ENCODE measurements at places on chromosomes 3 and 15.

DNA sequence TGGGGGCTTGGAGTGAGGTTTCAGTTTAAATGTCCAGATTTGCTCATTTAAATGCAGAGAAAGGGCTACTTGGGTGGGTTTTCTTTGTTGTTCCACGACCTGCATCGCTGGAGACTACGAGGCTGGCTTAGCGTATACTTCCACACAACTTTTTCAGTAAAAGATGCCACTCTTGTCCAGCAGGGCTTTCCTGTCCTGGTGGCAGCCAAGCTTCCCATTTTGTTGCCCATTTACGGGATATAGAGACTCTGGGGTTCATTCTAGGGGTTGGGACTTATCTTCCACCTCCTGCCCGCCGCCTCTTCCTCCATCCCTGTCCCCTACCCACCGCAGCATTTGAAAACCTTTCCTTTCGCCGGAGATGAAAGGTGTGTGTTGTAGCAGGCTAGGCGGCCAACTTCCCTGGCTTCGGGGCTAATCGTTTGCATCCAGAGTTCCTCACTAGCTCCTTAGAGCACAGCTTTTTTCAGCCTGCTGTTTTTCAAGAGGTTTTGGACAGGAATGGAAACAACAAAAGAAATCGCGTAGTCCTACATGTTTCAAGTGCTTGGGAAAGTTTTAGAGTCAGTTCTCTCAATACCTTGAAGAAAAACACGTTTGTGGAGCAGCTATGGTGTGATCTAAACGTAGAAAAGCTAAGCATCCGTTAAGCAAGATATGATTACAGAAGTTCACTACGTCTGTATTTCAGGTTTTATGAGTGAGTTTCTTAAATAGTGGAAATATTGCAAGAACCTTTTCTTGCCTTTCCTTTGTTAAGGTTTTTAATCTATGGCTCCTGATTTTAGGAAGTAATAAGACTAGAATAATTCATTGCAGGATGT is 843 bp downstream of the CHRNA5 start:
- no peak for DNase-seq

DNA sequence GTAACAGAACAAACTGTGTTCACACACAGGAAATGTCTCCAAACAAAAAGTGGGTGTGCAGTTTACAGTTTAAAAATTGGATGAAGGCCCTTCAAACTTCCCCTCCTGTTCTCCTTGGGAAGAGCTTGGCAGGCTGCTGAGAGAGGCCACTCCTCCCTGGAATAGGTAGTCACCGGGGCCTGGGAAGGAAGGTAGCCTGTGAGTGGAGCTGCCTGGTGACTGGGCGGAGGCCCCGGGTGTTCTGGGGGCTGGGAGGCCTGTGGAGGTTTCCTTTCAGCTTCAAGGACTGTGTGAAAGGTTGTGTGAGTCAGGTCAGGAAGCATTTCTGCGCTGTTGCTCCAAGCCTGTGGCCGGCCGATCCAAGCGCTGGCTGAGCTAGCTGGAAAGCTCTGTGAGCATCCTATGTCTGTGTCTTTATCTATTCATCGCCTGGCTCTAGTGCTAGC is 14.1 kb downstream of the SLCO3A1 start:
- DNase-seq, result no peak

- no peak for DNase-seq
Observed at GRCh38 chr3:189149203-189149602, 22.6 kb upstream of the TPRG1 start.

- no peak for DNase-seq
Observed at GRCh38 chr15:44722011-44722410, 10.7 kb downstream of the B2M start.

GRCh38 chr3:105965384-105965783 is 96.6 kb upstream of the CBLB start:
- no peak for DNase-seq

DNA sequence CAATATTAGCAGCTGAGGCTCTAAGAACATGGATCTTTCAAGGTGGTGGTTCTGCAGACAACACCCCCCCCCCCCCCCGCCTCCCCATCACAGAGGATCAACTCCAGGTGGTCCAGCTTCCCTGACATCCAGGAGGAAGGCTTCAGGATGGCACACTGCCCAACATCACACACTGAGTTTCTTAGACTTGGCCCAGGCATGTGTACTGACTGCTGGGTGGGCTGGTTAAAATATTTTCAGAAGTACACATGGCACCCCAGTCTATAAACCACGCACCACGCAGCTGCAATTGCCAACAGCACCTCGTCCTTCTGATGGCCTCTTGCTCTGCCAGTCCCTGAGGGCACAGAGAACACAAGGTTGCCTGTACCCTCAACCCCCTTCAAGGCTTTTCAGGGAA is 22.1 kb downstream of the SRPRB start:
- DNase-seq, result no peak

GRCh38 chr3:110903771-110904519 is 167.7 kb upstream of the NECTIN3 start:
- no peak for DNase-seq

DNA sequence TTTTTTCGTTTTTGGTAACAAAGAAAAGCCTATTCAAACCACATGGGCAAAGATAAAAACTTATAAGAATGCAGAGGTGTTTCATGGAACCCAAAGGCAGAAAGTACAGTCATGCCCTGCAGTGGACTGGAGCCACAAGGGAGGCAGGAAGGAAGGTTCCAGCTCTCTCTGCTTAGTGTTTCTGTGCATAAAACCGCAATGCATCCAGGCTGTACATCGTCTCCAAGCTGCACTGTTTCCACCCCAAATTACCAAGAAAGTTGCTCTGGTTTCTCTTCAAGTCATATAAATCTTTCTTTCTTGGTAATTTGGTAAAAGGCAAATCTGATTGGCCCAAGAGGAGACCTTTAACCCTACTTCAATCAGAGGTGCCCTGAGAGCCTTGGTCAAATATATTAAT is 15.8 kb downstream of the TRAT1 start:
- no peak for DNase-seq

DNA sequence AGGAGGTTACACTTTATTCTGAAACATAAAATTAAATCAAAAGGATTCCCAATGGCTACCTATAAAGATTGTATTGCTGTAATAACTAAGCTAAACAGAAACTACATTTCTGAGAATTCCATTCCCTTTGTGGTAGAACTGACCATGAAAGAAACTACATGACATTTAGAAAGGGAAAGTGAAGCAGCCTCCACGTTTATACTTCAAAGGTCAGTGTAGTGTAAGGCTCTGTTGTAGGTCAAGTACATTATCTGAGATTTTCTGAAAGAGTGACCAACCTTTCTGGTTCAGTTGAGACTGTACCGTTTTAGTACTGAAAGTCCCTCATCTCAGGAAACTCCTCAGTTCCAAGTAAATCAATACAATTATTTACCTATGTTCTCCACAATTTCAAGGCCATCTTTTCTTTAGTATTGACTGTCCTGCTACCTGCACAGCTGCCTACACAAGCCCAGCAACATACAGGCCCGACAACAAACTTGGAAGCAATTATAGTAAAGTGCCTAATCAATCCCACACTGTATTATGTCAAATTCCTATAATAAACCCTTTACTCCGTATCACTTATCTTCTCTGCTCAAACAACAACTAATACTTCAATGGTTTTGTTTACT is 343.0 kb downstream of the PLOD2 start:
- no peak for DNase-seq

DNA sequence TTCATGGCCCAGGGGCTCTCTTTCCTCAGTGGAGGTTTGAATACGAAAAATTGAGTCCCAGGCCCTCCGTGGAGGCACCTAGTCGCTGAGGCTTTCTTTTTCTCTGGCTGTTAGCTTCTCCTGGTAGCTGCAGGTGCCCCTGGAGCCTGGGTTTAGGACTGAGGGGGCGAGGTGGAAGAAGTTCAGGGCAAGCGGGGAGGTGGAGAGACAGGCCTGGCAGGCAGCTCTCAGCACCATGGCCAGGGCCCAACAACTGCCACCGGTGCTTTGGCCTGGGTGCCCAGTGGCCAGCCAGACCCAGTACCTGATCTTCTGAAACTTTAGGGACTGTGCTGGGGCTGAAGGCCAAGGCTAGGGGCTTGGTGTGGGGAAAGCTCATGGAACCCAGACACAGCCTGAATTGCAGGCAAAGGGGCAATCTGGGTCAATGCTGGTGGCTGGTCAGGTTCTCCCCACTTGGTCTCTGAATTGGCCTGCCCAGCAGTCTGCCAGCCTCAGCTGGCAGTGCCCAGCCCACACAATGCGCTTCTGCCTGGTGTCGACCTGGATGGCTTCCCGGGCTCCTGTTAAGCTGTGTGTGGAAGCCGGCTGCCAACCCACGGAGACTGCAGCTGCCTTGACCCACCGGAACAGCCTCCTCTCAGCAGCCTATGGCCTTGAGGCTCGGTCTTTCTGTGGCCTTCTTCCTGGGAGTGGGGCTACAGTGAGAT is 30.3 kb upstream of the POLG start:
- DNase-seq, result no peak

DNA sequence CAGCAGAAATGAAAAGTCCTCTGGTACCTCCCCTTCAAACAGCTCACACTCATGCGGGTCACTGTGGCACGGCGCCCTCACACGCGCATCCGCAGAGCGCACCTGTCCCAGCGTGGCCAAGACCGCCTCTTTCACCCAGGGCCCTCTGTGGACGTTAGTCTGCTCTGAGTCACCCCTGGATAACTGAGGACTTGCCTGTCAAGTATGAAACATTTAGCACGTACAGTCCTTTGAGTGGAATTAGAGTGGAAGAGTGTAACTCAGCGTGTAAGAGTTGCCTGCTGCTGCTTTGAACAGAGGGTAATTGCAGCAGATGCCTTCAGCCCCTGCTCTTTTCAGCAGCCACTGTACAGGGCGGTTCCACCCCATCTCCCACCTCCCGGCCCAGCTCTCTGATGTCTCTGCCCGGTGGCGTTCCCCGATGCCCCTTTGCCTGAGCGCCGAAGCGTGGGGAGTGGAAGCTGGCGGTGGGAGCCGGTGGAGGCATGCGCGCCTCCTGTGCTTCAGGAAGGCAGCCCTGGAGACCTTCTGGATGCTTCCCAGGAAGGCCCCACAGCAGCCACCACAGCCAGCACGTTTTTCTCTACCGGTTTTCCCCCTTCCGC is 23.0 kb downstream of the CPN2 start:
- no peak for DNase-seq

- DNase-seq, result no peak
Observed at GRCh38 chr3:100780071-100780622, 70.9 kb downstream of the TFG start.

DNA sequence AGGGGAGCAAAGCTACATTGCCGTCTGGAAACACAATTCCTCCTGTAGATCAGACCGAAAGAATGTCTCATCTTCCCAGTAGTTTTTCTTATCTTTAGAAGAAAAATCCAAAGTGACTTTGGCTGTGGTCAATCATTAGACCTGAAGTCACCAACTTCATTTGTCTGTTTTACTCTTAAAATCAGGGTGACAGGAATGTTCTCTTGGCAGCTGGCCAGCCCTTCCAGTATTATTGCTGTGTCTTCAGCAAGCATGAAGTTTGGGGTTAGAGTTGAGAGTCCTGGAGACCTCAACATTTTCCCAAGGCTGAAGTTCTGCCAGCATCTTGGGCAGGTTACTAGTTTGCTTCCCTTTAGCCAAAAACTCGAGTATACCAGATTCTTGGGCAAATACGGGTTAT is 32.5 kb downstream of the RSL24D1 start:
- no peak for DNase-seq

GRCh38 chr3:73484656-73485248 is 140.0 kb downstream of the PDZRN3 start:
- DNase-seq, result no peak

GRCh38 chr3:105214590-105214989 is 152.1 kb upstream of the ALCAM start:
- no peak for DNase-seq

DNA sequence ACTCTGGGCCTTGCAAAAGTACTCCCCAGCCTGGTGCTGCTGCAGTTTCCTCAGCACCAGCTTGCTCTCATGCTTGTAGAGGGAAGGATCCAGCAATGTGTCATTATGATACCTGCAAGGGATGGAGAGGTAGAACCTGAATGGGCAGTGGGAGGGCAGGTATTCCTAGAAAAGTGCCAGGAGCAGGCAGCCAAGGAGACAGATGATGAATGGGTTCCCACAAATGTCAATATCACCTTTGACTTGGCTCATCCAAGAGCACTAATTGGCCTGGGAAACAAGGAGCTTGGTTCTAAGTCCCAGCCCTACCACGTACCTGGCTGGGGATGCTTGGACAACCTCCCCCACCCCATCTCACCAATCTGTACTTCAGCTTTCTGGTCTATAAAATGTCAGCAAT is 9.4 kb downstream of the CILP start:
- DNase-seq, result no peak

DNA sequence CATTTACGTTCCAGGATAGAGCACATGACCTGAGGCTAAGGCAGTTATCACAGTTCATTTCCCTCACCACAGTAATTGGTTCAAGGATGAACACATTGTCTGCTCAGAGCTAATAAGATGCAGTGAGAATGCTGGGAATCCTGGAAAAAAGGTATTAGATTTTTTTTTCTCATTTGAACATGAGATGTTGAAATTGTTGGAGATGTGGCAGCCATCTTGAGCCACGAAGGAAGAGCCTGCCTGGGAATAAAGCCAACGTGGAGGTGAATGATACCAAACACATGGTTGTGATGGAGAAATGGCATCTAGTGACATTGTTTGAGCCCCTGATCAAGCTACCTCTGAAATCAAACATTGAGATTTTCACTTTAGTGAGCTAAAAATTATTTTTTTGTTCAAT is 16.0 kb upstream of the STT3B start:
- DNase-seq, result no peak

DNA sequence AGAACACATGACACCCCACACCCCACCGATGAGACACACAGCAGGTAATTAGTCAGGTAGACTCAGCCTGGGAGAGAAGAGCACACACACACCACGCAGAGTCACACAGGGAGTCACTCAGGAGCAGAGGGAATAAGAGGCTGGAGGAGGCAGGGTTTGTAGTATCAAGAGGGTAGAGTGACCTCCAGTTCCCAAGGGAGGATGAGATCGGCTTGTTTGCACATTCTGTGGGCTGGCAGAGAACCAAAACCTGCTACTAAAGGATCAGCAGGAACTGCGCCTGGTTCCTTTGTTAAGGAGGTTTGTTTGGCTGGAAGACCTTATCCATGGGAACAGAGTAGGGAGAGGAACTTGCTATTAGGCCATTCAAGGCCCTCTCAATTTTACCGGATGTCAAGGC is 281.4 kb upstream of the SLCO3A1 start:
- no peak for DNase-seq

DNA sequence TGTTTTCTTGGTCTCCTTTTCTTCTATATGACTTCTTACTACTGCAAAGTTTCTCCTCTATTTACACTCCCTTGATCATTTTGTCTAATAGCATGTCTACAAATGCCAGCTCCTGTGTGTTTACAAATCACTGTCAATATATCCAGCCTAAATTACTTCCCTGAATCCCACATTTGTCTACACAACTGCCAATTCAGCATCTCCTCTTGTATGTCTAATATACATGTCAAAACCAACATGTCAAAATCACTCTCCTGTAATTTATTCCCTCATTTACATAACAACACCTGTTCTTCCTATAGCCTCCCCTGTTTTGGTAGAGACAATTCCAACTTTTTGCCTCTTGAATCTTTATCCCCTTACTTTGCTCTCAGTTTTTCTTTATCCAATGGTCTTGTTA is 359.3 kb downstream of the PLOD2 start:
- no peak for DNase-seq
